ENCODE measurements at places on chromosomes 5 and 9.

DNA sequence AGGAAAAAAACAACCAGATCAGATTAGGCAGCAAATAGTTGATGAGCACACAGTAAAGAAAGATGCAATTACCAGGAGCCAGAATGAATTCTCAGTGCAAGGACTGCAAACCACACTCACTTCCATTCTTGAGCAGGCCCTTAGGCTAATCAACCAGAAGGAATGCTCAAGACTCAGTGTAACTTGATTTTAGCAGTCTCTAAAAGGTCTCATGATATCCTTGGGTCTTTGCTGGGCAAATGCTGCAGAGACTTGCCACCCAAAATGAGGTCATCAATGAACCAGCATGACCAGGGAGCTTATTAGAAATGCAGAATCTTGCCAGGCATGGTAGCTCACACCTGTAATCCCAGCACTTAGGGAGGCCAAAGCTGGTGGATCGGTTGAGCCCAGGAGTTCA lies 20.1 kb upstream of the TMEM245 start:
- DNase-seq = no peak

GRCh38 chr9:20884985-20885593 lies 146.4 kb downstream of the HACD4 start:
- peak; percentile 23 for DNase-seq

- no peak for DNase-seq
Observed at GRCh38 chr5:83265318-83265717, 188.0 kb downstream of the XRCC4 start.

DNA sequence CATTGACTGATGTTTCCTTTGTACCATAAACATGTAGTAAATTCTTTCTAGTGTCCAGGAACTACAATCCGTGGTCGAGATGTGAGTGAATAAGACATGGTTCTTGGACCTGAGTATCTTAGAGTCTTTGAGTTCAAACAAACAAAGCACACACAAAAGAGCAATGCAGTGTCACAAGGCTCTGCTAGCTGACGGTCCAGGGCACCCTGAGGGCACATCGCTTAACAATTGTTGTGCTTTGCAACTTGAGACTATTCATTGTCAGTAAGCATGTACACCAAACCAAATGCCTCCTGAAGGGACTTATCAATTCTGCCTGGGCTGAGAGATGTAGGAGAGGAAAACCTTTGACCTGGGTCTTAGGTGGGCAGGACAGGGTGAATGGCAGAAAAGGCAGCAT lies 84.8 kb downstream of the CAMK4 start:
- no peak for DNase-seq

DNA sequence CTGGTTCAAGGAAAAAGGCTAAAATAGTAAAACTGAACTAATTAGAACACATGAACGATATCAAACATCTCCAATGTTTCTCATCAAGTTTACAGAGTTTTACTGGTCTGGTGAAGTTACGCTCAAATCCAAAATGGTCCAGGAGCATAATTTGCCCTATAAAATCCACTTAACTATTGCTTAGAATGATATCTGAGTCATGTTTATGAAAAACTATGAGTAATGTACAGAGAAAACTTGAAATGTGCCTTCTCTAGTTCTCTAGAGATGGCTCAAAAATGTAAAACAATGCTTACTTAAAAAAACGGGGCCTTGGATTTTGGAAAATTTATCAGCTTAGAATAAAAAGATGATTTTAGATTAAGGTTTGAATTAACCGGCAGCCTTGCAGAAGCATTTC lies 108.1 kb downstream of the FBXW11 start:
- DNase-seq = no peak

GRCh38 chr5:118043531-118043930 lies 944.8 kb downstream of the DTWD2 start:
- DNase-seq = no peak

- DNase-seq = no peak
Observed at GRCh38 chr9:115192280-115192679, 74.3 kb upstream of the TNC start.

DNA sequence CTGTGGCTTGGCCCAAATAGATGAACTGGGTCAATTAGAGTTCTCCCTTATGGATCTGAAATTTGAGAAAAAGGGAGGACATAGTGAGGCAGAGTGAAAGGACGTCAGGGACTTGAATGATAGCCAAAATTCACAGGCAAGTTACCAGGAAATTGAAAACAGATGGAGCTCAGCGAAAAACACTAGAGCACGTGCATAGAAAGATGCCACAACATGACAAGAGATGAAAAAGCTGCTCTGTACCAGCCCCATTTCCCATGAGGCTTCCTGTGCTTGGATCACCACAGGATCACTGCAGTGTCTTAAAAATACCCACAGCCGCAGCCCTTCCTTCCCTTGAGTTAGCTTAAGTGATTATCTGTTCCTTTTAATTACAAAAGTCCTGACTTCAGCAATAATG lies 39.0 kb upstream of the HOMER1 start:
- DNase-seq = no peak

GRCh38 chr9:136886610-136887597 lies 588 bp downstream of the TRAF2 start:
- no peak for DNase-seq

- no peak for DNase-seq
Observed at GRCh38 chr5:172875505-172876279, 41.6 kb downstream of the ERGIC1 start.

- DNase-seq = no peak
Observed at GRCh38 chr5:9594913-9595312, 35.2 kb downstream of the TAS2R1 start.

DNA sequence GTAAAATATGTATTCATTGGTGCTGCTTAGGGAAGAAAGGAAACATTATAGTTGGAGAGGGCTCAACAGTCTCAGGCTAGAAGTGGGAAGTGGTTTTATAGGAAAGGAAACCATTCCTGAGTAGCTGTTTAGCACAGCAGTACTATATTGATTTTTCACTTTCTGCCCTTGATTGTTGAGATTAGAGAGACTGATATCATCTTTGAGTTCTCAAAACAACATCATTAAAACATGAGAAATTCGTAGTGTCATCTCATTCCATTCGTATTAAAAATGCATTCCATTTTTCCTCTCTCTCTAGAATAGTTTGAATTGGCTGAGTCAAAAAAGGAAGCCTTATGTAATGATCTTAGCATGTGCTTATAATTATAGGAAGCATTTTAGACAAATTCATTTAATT lies 14.1 kb downstream of the POLR3G start:
- DNase-seq = no peak

- DNase-seq = no peak
Observed at GRCh38 chr9:101478906-101479305, 43.3 kb upstream of the ALDOB start.

DNA sequence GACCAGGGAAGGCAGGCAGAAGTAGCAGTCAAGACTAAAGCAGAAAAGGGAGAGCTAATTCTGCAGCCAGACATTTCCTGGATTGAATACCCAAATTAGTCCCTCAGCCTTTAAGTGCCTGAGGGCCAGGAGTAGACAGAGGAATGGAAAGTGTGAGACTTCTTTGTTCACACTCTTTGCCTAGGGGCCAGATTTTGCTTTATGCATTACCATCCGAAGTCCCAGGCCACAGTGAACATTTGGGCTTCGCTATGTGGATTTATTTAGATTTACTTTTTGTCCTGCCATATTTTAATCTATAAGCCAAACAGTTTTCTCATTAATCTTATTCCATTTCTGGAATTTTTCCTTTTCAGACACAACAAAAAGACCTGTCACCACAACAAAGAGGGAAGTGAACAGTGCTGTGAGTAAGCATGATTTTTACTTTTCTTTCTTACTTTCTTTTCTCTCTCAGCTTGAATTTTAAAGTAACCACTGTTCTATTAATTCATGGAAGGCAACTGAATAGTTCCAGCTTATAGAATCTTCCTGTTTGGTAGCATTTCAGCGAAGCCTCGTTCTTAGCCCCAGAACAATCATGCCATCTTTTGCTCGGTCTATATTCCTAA lies 52.6 kb downstream of the PDCD1LG2 start:
- DNase-seq = no peak

- DNase-seq = no peak
Observed at GRCh38 chr5:132651838-132652469, 6.0 kb upstream of the IL13 start.

GRCh38 chr9:89883401-89884341 lies 278.9 kb downstream of the GADD45G start:
- DNase-seq = no peak

DNA sequence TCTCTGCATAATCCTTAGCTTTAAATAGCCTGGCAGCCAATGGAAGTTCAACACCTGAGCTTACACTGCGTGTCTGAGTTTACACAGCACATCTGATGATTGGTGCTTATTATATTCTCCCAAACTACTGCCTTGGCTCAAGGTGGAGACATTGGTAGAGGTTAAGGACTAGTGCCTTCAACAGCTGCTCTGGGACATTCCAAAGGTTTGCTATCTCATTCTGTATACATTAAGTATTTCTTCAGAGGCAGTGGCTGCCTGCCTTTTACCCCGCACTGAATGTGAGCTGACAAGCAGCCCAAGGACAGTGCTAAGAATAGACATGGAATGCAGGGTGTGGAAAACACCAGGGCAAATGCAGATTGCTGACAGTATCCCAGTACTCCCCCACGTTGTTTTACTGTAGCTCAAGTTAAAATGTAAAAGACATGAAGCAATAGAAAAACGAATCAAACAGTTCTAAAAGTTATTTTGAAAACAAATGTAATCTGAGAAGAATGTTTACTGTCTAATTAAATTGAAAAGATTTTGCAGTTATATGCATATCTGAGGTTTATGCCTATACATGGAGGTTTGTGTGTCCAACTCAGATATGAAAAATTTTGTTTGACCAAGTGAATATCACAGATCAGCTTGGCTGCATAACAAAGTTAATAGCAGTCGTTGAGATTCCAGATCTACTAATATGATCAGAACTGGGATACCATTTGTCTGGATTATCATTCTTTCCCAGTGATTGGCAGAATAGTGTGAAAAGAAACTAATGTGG lies 1.8 kb downstream of the HSPB3 start:
- no peak for DNase-seq

DNA sequence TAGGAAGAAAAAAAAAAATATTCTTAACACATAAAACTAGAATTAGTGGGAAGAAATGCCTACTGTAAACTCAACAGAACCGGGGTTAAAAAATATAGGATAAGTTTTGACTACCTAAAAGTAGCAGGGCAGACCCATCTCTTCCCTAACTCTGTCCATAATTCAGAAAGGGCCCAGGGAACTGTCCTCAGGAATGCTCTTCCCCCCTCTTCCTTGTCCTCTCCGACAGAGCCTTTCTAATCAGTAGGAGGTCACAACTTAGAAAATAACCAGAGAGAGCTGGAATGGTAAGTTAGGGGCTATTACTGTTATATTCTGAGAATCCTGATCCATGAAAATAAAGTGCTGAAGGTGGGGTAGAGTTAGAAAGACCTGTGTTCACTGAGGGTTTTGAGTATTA lies 22.2 kb downstream of the PIK3R1 start:
- DNase-seq = no peak

DNA sequence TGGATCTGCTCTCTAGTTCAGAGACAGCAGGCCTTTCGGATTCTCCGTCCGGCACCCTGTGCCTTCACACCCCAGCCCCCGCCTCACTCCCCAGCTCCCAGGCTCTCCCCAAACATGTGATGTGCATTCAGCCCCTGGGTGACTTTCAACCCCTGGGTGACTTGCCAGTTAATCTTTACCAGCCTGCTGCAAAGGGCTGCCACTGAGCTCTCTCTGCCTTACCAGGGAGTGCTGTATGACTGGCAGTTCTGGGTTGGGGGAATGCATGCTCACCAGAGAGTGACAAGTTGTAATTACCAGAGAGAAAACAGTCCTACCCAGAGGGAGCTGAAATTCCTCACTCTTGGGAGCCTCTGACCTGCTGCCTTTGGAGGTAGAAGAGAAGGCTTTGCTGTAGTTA lies 4.9 kb upstream of the ADRA1B start:
- DNase-seq = no peak

DNA sequence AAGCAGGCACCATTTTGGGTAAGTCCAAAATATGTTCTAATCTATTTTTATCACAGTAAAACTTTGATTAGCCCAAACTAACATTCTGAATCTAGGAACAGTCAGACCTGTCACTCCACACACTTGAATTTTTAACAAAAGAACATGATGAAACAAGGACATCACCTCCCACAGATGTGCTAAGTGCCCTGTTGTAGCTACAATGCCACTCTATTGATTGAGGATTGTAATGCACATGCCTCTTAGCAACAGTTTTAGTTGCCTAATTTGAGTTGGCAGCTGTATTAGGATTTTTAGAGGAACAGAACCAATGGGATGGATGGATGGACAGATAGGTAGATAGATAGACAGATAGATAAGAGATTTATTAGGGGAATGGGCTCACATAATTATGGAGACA lies 20.3 kb upstream of the RNF20 start:
- no peak for DNase-seq

GRCh38 chr9:94860678-94861588 lies 134.4 kb downstream of the AOPEP start:
- DNase-seq = peak; percentile 21

DNA sequence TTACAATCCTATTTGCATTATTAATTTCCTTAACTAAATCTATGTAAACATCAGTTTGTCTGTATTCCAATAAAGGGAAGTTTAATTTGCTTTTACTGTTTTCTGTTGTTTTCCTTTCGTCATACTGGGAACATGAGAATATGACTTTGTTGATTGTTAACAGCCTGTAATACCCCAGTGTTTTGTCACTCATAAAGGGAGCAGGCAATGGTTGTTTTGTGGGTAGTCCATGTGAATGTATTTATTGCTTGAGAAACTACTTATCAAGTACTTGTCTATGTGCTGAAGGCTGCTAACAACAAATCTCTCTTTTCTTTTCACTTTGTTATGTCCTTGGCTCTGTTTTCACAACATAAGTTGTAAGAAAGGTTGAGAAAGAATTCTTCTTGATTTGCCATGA lies 1070.2 kb upstream of the ACO1 start:
- DNase-seq = no peak

- no peak for DNase-seq
Observed at GRCh38 chr5:148978370-148979082, 84.3 kb downstream of the SH3TC2 start.

- no peak for DNase-seq
Observed at GRCh38 chr5:133478199-133478985, 133.9 kb downstream of the FSTL4 start.

DNA sequence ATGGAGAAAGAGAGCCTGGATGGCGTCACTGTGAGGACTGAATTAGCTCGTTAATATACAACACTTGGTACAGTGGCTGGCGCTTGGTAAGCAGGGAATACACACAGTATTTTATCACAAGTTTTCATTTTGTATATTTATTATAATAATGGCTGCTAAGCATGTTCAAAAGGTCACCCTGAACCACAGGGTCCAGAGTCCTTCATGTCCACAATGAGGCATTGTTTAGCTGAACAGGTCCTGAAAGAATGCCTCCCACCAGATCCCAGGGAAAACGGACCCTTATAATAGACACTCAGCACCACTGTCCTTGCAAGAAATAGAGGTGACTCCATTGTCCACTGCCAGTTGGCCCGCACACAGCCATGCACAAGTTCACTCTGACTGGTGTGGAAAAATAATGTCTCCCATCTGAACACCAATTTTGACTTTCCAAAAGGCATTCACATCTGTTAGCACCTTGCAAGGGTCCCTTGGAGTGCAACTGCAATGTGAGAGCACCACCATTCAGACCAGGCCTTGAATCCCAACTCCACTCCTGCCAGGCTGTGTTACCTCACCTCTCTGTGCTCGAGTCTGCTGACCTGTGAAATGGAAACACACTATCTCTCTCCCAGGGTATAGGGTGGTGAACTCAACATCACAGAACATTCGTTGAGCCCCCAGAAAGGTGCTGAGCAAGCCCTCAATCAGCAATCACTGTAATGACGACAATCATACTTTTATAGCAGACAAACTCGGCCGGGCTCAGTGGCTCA lies 3.9 kb downstream of the VDAC1 start:
- no peak for DNase-seq

GRCh38 chr9:90985631-90986030 lies 184.0 kb downstream of the SYK start:
- no peak for DNase-seq

GRCh38 chr5:96115147-96115807 lies 153.6 kb upstream of the ELL2 start:
- no peak for DNase-seq

Data from stimulated activated CD8-positive, alpha-beta memory T cell treated with anti-CD3 and anti-CD28 coated beads, Interleukin-15, amount 100 ng/mL, for 24 hours (primary cell).